ENCODE measurements at places on chromosomes 7 and 10. TPM values are rescaled to one million over a fixed set of nuclear protein-coding genes. Genes with fewer than 3 reads are reported as not detected.

Gene PBLD
- total RNA-seq, result 1.3 TPM

Gene AQP1
- total RNA-seq, result not detected

Gene RAPGEF5
- total RNA-seq, result 0.82 TPM

- no peak overlapping the region for H3K4me3 ChIP-seq
- H3K36me3 ChIP-seq, result no peaks in the 10 kb centered on the region
- H3K4me1 ChIP-seq, result peaks cover 12% of the 10 kb centered on the region
- peaks cover 2% of the 10 kb centered on the region for H3K27me3 ChIP-seq
These were observed 767.9 kb downstream of the GRID1 start for GRCh38 chr10:85598646-85599045.

GRCh38 chr7:111138193-111138569, 47.3 kb downstream of the LRRN3 start:
- H3K36me3 ChIP-seq, result no peaks in the 10 kb centered on the region
- DNase-seq, result peak; percentile 57
- H3K4me1 ChIP-seq, result peaks cover 32% of the 10 kb centered on the region
- peak overlapping the region; percentile 57 for H3K4me3 ChIP-seq
- no peaks in the 10 kb centered on the region for H3K27me3 ChIP-seq
